ENCODE measurements at places on chromosomes 4 and X.

DNA sequence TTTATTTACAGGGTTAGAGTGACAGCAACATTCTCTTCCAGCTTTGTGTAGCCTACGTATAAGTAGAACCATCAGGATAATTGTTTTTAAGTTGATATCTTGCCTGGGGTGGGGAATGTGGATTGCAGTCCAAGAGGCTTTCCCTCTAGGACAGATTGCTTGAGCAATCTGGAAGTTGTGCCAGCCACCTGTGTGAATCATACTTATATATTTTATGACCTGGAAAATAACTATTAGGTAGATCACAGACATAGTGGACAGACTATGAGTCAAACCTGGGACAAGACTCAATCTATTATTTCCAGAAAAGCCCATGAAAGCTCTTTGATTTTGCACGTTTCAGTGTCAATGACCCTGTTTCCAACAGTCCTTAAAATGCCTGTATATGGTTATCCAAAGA is 98.9 kb downstream of the TLL1 start:
- no peak for DNase-seq

- no peak for DNase-seq
Measured at GRCh38 chr4:158166701-158167100, 6.1 kb downstream of the GASK1B start.

DNA sequence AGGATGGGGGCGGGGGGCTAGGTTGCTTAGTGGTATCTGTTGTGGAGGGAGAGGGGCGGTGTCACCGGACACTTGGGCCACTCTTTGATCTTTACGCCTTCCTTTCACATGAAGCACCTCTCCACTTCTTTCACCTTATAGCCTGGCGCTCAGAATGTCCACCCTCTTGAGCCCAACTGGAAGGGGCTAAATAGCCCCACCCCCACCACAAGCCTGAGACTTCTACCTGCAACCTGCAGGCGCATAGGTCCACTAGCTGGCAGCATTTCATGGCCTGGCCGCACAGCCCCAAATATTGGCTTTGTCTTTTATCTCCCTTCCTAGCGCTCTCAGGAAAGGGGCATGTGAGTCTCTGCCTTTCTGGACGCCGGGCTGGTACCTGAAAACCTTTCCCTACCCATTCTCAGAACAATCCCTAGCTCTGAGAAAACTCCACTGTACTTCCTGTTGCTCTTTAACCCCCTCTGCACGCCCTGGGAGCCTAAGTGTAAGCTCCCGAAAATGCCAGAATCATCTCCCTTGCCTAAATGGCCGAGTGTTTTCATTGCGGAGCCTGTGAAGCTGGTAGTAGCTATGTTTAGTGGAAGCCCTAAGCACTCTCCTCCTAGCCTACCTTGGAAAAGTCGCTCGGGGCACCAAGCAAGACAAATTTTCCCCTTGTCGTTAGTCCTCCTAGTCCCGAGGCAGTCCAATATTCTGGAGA is 1.2 kb upstream of the TRPC5 start:
- no peak for DNase-seq

DNA sequence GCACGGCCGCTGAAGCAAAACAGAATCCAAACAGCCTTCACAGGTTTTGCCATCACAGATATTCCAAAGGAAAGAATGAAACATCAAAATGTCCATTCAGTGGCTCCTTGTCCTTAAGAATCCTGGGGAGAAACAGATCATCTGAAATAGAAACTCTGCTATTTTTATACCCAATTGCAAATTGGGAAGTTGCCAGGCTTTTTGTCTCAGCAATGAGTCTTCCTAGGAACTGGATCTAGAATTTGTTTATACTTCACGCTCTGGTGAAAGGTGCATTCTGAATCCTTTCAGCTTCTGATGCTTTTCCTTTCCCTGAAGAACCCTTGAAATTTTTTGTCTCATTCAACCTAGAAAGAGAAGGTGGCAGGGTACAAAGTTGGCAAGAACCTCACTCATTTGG is 218.9 kb downstream of the FBXW7 start:
- no peak for DNase-seq

- peak; percentile 19 for DNase-seq
Measured at GRCh38 chr4:82798168-82799005, at the start of gene SCD5. TSS of gene SCD5 (minus strand) at chr4:82798796. CDS start at chr4:82798537, 259 bp downstream.

DNA sequence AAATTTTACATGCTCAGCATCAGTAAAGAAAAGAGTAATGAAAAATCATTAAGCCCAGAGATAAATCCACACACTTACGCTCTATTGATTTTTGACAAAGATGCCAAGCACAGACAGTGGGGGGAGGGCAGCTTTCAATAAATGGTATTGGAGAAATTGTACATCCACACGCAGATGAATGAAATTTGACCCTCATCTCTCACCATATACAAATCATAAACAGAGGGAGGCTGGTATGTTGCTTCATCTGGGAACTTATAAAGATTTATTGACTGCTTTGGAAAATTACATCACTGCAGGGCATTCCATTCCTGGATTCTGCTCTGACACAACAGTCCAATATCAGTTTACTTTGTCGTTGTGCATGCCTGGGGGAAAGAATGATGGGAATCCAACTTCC is 58.4 kb upstream of the XAGE1A start:
- DNase-seq = no peak

DNA sequence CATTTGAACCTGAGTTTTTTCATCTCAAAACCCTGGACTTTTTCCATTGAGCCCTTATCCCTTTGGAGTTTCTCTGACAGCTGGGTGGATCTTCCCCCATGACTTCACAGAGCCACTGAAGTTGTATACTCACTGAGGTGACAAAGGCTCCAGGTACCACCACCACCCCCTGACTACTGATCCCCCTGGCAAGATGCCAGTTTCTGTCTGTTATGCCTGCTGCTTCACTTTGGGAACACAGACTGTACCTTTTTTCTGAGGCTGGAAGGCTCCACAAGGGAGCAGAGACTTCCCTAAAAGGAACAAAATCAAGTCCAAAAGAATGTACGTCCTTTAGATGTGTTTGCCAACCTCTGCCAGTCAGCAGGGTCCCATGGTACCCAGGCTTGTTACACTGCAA is 160.3 kb upstream of the JADE1 start:
- DNase-seq = no peak

DNA sequence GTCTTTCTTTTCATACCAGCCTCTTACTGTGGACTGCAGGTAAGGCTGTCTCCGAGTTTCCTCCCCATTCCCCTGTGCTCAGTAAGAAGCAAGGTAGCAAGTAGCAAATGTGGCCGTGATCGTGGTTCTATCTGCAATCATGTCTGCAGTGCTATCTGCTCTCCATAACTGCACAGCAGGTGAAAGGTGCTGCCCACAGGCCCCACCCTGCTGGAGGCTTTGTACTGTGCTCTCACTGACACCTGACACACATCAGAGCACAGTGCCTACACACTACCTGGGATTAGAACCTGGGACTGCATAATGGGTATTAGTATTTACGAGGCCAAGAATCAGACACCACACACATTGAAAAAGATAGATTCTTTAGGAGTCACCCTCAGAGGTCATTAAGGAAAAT is 15.3 kb downstream of the PGRMC1 start:
- no peak for DNase-seq

DNA sequence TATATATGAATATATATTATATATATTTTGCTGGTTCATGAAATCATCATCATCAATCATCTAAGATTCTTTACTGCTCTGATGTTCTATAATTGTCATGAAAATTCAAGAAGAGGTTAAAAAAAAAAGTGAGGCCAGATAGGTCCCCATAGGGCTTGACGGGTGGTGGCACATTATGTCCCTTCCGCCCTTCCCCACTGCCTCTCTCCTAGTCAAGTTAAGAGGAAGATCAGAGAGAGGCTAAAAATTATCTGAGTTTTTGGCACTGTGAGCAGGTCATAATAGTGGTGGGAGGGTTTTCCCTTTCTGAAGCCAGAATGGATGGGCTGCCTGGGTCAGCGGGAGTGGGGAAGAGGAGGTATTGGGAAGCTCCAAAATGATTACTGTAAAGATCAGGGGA is 5.4 kb downstream of the SYNPO2 start:
- no peak for DNase-seq

DNA sequence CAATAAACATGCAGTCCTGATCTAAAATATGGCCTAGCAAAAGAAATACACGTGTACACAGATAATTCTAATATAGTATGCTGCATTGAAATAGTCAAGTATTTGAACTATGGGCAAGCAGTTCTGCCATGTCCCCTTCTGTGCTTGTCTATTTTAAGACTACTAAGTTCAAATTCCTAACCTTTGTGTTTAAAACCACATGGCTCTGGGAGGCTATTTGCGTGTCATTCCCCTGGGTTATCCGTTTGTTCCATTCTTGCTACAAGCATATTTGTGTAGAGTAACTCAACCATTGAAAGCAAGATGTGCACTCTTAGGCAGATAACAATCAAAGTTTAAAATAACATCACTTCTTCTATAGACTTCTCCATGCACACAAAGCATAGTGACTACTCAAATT is 25.4 kb upstream of the TBC1D1 start:
- no peak for DNase-seq
